ENCODE measurements at places on chromosomes 13 and 19. TPM values are rescaled to one million over a fixed set of nuclear protein-coding genes. Genes with fewer than 3 reads are reported as not detected.

- H3K27me3 ChIP-seq: no peaks in the 10 kb centered on the region
- H3K36me3 ChIP-seq: no peaks in the 10 kb centered on the region
- no peaks in the 10 kb centered on the region for H3K4me1 ChIP-seq
These were observed 260.5 kb downstream of the RFC3 start for GRCh38 chr13:34078334-34078999.

DNA sequence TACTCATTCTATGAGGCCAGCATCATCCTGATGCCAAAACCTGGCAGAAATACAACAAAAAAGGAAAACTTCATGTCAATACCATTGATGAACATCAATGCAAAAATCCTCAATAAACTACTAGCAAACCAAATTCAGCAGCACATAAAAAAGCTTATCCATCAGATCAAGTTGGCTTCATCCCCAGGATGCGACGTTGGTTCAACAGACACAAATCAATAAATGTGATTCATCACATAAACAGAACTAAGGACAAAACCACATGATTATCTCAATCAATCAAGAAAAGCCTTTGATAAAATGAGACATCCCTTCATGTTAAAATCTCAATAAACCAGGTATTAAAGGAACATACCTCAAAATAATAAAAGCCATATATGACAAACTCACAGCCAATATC, 134.3 kb downstream of the UGGT2 start:
- no peaks in the 10 kb centered on the region for H3K27me3 ChIP-seq
- H3K27ac ChIP-seq: no peak overlapping the region
- no peak overlapping the region for H3K4me3 ChIP-seq
- no peak for DNase-seq

The PRODH2 gene
- not detected for total RNA-seq

DNA sequence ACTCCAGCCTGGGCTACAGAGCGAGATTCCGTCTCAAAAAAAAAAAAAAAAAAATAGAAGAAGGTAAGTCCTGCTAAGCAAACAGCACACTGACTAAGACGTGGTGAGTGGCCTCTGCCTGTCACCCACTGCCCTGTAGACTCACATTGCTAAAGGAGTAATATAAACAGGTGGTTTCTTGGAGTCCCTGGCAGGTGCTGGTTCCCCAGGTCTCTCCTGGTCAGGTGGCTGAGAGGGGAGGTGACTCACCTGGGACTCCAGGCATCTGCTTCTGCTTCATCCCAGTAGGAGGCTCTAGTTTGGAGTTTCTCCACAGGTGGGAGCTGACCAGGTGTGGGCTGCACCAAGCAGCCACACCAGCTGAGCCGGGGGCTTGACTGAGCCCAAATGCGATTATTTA, at the start of gene OR10H1:
TSS of gene OR10H1 (minus strand) at position 359 of the 400 bp plus-strand sequence. CDS start 7,627 bp downstream, outside the sequence.
- H3K36me3 ChIP-seq: no peaks in the 10 kb centered on the region
- no peak within 1 kb of the TSS for H3K4me3 ChIP-seq
